T-helper 1 cell (primary cell): ENCODE measurements at places on chromosomes 2 and 18.
A peak's percentile ranks its signal among the peaks of the same experiment; 100 is the strongest.

- no peak for DNase-seq
Measured at GRCh38 chr2:200378652-200379290, 72.3 kb downstream of the SPATS2L start.

DNA sequence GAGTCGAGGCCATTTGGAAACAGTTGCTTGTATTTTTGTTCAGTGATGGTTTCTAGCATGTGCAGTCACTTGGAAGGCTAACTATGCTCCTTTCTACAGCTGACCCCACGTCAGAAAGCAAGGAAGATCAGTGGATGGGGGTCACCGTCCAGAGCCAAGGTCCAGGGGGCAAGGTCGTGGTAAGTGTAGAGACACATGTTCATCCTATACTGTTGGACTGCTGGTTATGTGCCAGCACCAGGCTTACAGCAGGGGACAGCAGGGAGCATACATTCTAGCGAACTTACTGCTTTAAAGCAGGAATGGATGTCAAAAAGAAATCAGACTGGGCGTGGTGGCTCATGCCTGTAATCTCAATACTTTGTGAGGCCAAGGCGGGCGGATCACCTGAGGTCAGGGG, 40.0 kb downstream of the ITGA6 start:
- no peak for DNase-seq

- no peak for DNase-seq
Measured at GRCh38 chr2:218074031-218074430, 5.0 kb downstream of the RUFY4 start.

GRCh38 chr2:14642499-14642898, 10.0 kb downstream of the LRATD1 start:
- DNase-seq, result no peak

DNA sequence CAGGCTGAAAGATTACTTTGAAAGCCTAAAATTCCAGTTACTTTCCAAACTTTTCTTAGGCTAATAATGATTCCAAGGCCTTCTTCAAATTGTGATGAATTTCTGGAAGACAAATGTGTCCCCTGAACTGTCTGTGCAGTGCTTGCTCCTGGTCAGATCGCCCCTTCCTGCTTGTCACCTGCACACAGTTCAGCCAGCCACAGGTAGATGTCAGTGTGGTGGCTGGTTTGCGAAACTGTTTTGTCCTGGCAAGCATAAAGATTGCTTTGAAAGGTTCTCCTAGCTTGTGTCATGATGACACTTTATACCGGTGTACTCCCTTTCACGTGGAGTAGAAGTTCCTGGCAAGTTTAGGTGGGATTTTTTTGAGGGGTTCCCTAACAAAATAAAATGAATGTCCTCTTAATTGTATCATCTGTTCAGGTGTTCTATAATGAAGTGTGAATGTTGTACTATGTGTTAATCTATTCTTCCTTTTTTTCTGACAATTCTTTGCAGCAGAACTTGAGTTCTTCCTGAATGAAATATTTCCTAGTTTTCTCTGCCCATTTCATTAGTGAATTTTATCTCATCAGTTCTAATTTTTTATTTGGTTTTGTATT, 298.8 kb downstream of the ZNF407 start:
- DNase-seq, result peak; percentile 25

DNA sequence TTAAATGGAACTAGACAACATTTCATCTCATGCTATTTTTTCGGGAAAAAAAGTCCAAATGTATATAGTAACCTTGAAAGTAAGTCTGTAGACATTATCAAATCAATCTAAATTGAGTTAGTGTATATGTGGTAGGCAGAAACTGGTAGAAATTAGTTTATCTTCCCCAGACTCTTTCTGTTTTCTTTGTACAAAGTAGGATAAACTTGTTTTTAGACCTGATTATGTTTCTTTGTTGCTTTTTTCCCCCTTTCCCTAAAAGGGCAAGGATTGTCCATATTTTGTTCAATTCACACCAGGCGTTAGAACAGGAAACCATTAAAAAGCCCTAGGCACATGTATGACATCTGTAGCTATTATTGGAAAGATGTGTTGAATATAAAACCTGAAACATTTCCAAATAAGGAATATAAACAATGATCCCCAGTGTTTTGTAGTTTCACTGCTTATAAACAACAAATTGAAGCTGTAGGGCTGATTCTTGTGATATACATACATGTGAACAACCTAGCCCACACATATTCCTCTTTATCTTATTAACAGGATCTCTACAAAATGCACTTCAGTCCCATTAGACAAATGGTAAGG, 528.3 kb downstream of the PARD3B start:
- DNase-seq, result no peak

GRCh38 chr2:60555066-60555782, 1.8 kb upstream of the BCL11A start:
- peak; percentile 29 for DNase-seq

DNA sequence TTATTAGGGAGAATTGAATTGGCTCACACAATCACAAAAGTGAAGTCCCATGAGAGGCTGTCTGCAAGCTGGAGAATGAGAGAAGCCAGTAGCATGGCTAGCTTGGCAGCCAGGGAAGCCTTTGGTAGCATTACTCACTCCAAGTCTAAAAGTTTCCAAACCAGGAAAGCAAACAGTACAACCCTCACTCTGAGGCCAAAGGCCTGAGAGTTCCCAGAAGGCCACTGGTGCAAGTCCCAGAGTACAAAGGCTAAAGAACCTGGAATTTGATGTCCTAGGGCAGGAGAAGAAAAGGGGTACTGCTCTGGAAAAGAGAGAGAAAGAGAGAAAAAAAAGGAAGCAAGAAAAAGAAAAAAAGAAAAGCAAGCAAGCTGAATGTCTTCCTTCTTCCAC, 318.2 kb downstream of the RND3 start:
- no peak for DNase-seq

DNA sequence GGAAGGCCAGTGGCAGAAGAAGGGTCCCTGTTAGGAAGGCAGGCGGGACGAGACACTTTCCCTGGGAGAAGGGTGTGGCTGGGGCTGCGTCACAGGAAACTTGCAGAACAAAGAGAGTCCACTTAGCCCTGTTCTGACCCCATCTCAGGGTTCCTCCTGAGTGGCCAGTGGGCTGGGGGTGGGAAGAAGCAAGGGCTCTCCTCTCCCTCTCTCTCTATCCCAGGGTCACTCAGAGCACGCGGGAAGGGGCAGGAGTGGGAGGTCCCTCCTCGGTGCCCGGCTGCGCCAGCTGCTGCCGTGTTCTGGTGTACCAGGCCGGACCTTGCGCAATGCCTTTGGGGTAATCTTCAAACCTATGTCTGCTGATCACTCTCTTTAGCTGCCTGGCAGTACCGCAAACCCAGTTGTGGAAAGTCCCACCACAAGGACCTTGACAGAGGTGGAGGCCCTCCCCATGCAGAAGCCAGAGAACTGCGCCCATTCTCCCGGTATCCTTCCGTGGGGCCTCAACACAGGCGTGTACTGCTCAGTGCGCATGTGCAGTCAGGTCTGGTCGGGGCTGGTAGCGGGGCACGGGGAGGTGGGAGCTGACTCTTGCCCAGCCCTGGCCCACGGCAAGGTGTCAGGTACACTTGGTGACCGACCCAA, 47.8 kb upstream of the ST3GAL5 start:
- DNase-seq, result no peak

- DNase-seq, result no peak
Measured at GRCh38 chr2:161824226-161824625, 200.0 kb downstream of the SLC4A10 start.

DNA sequence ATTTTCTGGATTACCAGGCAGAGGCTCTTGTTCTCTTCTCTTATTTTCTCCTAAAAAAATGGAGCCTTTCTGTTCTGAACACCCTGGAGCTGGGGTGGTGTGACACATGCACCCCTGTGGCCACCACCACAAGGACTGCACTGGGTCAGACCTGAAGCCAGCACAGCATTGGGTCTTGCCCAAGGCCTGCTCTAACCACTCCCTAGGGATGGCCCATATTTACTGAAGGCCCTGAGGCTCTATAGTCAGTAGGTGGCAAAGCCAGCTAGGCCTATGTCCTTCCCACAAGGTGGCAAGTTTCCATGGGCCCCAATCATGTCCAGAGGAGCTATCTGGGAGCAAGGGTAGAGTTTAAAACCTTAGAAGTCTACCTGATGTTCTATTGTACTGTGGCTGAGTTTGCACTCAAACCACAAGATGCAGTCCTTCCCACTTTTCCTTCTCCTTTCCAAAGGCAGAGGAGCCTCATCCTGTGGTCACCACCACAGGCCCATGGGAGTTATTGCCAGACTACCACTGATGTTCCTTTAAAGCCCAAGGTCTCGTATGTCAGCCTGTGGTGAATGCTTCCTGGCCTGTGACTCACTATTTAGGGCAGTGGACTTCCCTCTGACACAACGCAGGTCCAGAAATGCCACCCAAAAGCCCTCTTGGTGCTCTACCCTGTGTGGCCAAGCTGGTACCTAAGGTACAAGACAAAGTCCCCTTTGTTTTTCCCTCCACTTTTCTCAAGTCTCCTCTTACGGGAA, 15.0 kb upstream of the FMNL2 start:
- DNase-seq, result no peak
